ENCODE measurements at places on chromosomes 3 and 15.
A peak's percentile ranks its signal among the peaks of the same experiment; 100 is the strongest.

GRCh38 chr3:162525771-162526170, 1029.2 kb downstream of the OTOL1 start:
- no peak for DNase-seq

- DNase-seq, result peak; percentile 16
These were observed 348.6 kb upstream of the CDIN1 start for GRCh38 chr15:36230776-36231175.

- no peak for DNase-seq
These were observed 146.6 kb downstream of the THSD4 start for GRCh38 chr15:71261909-71262308.

DNA sequence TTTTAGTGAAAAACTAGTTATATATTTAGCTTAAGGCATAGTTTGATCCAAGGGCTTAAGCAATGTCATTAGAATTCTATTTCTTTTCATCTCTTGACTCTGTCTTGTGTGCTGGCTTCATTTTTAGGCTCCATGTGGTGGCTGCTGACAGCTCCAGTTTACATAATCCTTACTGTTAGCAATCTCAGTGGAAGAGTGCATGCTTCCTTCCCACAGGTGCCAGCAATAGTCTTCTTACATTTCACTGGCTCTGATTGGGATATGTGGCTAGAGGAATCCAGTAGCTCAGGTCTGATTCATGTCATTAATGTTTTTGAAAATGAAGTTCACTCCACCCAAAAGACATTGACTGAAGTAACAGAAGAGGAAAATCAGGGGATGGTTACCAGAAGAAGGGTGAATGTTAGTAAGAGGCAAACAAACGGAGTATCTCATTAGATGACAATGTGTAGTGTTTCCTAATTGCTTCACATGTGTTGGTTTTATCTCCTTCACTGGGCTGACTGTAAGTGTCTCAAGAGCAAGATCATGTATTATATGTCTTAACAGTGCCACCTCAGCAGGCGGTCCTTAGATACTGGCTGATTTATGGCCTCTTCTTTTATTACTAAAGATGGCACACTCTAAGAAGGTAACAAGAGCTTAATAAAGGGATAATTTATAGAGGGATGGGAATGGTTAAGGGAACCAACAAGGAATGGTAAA, 25.6 kb upstream of the TCF12 start:
- DNase-seq, result no peak

GRCh38 chr3:15290736-15291135, 41.6 kb downstream of the SH3BP5 start:
- no peak for DNase-seq

- DNase-seq, result no peak
These were observed 67.6 kb downstream of the ABTB1 start for GRCh38 chr3:127740136-127740915.

GRCh38 chr3:40827942-40828688, 303.4 kb downstream of the ZNF621 start:
- DNase-seq, result no peak

GRCh38 chr3:46284981-46285683, 42.9 kb downstream of the CCR3 start:
- DNase-seq, result no peak

GRCh38 chr3:127216415-127217261, 23.7 kb downstream of the PRR23E start:
- DNase-seq, result no peak

- no peak for DNase-seq
These were observed 82.7 kb downstream of the ABHD5 start for GRCh38 chr3:43773273-43774094.

DNA sequence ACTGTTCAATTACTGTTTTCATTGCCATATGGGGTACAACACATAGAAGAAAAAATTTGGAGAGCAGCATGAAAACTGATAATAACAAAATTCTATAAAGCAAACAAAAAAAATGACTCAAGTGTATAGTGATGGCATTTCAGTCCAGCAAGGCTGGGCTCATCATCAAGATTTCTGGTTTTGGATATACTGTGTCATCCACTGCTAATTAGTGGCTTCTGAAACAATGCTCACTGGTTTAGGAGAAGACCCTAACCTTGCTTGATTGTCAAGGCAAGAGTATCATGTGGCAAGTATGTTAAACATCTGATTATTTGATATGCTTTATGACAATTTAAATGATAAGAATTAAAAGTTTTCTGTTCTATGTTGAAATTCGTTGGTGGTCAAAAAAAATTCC, 96.9 kb downstream of the RFX7 start:
- DNase-seq, result no peak

GRCh38 chr3:16337856-16338540, 73.0 kb downstream of the OXNAD1 start:
- DNase-seq, result no peak

DNA sequence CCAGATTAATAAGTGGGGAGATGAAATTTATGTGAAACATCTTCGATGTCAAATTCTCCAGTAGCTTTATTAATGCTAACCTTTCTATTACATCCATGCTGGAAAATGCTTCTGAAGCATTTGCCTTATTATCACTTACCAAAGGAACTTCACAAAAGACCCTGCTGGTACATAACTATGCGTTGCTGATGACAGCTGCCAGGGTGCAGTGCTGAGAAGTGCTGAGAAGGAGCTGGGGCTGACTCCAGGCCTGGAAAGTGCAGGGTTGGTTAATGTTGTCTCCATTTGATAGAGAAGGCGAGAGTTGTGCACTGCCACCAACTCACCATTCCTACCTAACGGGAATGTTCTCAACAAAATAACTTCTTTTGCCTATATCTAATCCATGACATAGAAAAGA, 736.0 kb upstream of the NR2F2 start:
- DNase-seq, result no peak

- DNase-seq, result no peak
These were observed 48.5 kb downstream of the ITGA11 start for GRCh38 chr15:68383161-68384074.

- DNase-seq, result no peak
These were observed 19.4 kb upstream of the UBE2E2 start for GRCh38 chr3:23183731-23184130.

- no peak for DNase-seq
These were observed 11.6 kb downstream of the EPB42 start for GRCh38 chr15:43209059-43209824.

DNA sequence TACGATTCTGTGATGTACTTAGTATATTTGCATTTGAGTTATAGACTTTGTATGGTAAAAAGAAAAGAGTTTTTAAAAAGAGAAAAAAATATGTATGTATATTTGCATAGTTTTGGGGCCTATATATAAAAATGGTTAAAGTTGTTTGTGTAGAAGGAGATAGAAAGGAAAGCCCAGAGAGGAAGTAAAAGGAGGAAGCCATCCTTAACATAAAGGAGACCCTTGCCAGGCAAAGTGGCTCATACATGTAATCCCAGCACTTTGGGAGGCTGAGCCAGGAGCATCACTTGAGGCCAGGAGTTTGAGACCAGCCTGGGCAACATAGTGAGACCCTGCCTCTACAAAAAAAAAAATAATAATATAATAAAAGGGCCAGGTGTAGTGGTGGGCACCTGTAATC, 8.4 kb downstream of the SNAP23 start:
- no peak for DNase-seq

DNA sequence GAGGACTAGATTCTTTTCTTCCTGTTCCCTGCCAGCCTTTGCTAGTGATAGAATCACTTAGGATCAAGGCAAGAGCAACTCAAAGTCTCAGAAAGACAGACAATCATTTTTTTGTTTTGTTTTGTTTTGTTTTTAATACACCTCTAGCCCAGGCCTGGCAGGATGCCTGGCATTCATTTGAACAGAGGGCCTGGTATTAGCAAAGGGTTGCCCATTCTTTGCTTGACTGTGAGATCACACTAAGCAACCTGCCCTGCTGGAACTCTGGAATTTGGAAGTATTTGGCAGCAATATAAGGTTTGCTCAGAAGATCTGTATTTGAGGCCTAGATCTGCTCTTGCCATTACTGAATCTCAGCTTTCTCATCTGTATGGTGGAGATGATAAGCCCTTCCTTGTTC, 21.8 kb upstream of the ATP13A5 start:
- DNase-seq, result no peak

- DNase-seq, result no peak
These were observed 10.3 kb upstream of the COPG1 start for GRCh38 chr3:129238945-129239705.

- peak; percentile 2 for DNase-seq
These were observed 210.3 kb downstream of the RAP2B start for GRCh38 chr3:153372326-153372725.

DNA sequence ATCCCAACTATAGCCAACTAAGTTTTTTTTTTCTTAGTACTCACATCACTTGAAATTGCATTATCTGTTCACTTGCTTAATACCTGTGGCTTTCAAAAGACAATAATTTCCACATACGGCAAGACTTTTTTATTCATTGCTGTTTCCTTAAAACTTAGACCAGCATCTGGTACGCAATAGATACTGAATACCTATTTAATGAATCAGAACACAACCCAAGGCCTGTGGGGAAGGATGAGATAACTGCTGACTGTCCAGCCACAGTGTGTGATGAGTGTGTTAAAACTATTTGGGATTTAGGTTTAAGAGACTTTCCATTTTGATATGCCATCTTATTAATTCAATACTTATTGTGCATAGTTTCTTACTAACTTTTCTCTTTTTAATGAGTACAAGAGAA, 988.7 kb downstream of the NTRK3 start:
- DNase-seq, result peak; percentile 53

GRCh38 chr3:126127452-126127851, 43.5 kb upstream of the SLC41A3 start:
- no peak for DNase-seq

- no peak for DNase-seq
These were observed 286.7 kb upstream of the TGFBR2 start for GRCh38 chr3:30319713-30320112.

- peak; percentile 29 for DNase-seq
These were observed 132.8 kb upstream of the SLC24A5 start for GRCh38 chr15:47987908-47988532.

DNA sequence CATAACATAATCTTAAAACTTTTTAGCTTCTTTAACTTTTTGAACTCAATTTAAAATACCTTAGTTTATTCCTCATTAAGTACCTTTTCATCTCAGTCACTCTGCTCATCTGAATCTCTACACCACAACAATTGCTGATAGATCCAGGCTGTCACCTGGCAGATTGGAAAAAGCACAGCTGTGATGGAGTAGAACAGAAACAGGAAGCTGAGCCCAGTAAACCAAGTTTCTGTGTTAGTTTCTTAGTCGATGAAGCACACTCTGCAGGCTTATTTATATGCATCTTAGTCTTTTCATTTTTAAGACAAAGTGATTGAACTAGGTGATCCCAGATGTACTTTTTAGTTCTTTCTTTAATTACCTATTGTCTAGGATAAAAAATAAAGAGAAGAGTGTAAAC, 1398.0 kb upstream of the ALCAM start:
- no peak for DNase-seq

GRCh38 chr3:151813799-151814198, at the start of gene AADAC:
AADAC (plus strand) TSS chr3:151814116; CDS start chr3:151814163, 47 bp downstream.
- no peak for DNase-seq

- DNase-seq, result no peak
These were observed 57.4 kb upstream of the ICE2 start for GRCh38 chr15:60536314-60536713.

GRCh38 chr3:196708467-196708866, 3.6 kb downstream of the CEP19 start:
- DNase-seq, result no peak

DNA sequence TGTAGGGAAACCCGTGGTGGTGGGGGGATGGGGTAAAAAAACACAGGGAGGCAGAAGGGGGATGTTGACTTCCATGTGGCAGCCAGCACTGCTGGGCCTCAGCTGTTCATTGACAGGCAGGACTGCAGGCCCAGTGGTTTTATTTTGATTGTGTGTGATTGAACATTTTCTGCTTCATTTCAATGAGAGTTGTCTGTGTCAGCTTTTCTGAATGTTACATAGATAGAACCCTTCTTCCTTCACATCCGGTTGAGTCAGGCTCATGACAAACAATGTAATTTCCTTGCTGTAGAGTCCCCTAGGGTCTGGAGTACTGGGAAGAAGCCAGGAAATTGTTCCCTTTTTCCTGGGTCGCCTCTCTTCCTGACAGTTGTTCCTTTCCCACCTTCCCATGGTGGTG, 8.2 kb upstream of the RPP25 start:
- DNase-seq, result no peak

DNA sequence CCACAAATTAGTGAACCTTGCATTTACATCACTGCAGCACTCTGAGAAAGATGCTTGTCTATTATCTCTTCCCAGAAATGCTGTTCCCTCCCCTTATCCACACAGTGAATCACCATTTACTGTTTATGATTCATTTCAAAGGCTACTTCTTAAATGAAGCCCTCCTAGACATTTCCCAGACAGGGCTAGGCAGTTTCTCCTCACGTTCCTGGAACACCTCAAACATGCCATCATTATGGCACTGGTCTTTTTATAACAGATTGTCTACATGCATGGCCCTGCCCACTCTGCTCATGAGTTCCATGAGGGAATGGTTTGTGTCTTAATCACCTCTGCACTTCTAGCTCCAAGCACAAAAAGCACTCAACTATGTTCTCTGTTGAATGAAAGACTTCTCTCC, 32.2 kb upstream of the TM2D3 start:
- peak; percentile 32 for DNase-seq

DNA sequence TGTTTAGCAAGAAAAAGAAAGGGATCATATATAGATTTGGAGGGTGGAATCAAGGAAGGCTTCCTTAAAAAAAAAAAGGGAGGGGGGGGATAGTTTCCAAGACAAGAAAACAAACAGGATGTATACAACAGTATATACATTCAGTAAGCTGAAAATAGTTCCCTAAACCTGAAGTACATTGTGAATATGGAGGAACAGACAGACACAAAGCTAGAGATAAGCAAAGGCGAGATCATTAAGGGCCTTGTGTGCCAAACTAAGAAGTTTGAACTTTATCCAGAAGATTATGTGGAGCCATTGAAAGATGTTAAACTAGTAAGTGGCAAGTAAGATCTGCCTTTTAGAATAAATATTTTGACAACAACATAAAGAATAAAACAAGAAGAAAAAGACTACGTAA, 93.3 kb upstream of the IMPG2 start:
- no peak for DNase-seq

DNA sequence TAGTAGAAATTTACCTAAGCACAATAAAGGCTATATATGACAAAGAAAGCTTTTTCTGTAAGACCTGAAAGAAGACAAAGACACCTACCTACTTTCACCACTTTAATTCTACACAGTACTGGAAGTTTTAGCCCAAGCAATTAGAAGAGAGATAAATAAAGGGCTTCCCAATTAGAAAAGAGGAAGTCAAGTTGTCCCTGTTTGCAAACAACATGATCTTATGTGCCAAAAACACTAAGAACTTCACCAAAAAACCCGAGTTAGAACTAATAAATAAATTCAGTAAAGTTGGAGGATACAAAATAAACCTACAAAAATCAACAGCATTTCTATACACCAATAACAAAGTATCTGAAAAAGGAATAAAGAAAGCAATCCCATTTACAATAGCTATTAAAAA, 190.9 kb downstream of the NR2F2 start:
- no peak for DNase-seq

DNA sequence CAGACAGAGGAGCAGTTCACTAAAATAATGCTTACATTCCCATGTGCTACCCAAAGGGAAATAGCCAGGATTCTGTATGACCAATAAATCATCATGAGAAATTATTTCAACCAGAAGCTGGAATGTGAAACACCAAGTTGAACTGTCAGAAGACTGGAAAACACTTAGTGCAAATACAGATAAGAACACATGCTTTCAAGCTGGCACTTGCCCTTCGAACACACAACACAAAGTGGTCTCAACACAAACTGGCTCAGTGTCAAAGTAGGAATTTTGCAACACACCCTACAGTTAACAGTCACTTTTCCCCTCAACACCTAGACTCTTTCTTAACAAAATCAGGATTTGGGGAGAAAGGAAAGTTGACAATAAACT, 1.3 kb downstream of the FSD2 start:
- DNase-seq, result no peak

- peak; percentile 98 for DNase-seq
These were observed 151.2 kb upstream of the CDIN1 start for GRCh38 chr15:36428102-36428845.

Data from AG04450 (cell line).